SK-N-SH (cell line): ENCODE measurements at places on chromosomes 3 and 15.

DNA sequence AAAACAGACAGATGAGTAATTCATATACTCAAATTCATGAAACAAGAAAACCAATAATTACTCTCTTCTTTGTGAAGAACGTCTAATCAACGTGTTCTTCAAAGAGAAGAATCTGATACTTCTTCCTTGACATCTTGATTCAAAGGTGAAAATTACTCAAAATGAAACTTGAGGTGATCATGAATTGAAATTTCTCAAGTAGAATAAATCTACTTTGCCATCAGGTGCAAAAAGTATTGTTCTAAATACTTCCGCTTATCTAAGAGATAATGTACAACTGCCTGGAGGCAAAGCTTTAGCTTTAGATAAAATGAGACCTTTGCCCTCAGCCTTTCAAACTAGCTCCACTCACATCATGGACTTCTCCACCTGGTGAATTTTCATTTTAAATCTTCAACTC lies 13.9 kb upstream of the XXYLT1 start:
- no peak for DNase-seq

DNA sequence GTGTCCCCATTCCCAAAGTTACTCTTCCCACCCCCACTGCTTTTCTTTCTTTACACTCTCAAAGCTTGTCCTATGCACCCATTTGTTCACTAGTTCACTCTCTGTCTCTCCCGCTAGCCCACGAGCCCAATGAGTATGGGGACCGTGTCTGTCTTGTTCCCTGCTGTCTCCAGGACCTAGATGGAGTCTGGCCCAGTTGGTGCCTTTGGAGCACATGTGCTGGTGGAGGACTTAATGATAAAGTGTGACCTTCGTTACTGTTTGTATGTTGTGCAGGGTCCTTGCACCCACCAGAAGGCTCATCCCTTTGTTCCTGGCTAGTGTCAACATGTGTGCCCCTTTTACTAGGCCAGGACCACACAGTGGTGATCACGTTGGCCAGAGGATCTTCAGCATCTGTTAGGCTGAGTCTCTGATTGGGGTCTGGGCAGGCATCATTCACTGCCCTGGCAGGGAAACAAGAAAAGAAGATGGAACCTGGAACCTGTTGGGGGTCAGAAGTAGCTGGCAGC lies 7.4 kb downstream of the CISH start:
- DNase-seq = no peak

DNA sequence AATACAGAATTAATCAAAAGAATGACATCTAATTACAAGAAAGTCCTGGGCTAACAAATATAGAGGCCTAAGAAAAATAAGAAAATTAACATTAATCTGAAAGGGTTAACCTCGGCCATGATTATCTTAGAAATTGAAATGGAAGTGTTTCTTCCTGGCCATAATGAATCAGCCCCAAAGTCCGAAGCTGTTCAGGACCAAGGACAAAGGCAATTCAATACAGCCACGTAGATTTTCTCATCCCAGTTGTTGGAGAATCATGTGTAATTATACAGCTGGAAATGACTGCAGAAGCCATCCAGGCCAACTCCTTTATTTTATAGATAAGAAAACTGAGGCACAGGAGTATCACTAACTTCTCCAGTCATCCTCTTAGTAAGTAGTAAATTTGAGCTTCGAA lies 38.0 kb upstream of the GBE1 start:
- no peak for DNase-seq

- DNase-seq = no peak
Observed at GRCh38 chr3:45509768-45510129, 84.8 kb upstream of the LIMD1 start.

- DNase-seq = no peak
Observed at GRCh38 chr3:174342941-174343501, 516.1 kb upstream of the NAALADL2 start.

DNA sequence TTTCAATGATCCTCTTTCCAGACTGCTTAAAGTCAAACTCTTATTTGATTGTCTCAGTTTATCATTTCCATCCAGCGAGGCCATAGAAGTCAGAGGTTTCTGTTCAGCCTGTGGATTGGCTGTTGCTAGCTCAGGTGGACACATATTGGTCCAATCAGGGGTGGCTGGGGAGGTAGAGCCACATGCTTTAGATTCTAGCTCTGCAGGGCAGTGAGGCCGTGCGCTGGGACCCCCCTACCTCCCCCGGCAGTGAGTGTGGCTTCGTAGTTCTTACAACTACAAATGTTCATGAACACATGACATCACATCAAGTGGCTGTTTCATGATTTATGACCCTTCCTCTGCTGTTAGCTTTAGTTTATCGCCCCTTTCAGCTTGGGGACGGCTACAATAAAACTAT lies 18.0 kb downstream of the APOD start:
- DNase-seq = no peak

- DNase-seq = no peak
Observed at GRCh38 chr3:9097495-9097894, 134.2 kb upstream of the RAD18 start.

GRCh38 chr3:54274607-54275006 lies 152.3 kb downstream of the CACNA2D3 start:
- no peak for DNase-seq

DNA sequence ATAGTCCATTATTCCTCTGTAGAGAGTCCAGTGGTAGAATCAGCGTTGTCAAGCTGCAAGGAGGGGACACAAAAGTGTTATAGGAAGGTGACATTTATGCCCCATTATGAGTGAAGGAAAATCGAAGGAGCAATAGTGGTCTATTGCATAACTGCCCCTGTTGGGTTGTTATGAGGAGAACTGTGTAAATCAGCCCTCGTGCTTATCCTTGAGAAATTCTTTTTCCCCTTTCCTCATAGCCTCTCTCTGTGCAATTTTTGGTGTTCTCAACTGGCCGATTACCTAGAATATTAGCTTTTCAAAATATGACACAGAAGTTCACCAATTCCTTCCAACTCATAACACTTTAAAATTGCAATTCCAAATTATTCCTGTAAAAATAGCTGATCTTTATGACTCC lies 286.6 kb downstream of the RBMS3 start:
- DNase-seq = no peak

- no peak for DNase-seq
Observed at GRCh38 chr3:195147649-195148080, 123.3 kb downstream of the XXYLT1 start.

DNA sequence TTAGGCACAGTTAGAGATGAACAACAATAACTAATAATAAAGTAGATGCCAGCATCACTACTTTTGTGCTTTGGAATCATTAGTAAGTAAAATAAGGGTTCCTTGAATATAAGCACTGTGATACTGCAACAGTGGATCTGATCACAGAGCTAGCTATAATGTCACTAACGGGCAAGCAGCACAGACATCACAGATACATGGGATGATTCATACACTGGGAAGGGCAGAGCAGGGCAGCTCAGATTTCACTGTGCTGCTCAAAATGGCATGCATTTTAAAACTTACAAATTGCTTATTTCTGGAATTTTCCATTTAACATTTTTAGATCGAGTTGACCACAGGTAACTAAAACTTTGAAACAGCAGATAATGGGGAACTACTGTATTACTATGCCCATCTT lies 476.6 kb downstream of the FHIT start:
- DNase-seq = no peak

GRCh38 chr3:178063461-178063860 lies 472.8 kb upstream of the KCNMB2 start:
- no peak for DNase-seq

GRCh38 chr3:141093971-141094684 lies 43.0 kb downstream of the SPSB4 start:
- DNase-seq = peak; percentile 71

DNA sequence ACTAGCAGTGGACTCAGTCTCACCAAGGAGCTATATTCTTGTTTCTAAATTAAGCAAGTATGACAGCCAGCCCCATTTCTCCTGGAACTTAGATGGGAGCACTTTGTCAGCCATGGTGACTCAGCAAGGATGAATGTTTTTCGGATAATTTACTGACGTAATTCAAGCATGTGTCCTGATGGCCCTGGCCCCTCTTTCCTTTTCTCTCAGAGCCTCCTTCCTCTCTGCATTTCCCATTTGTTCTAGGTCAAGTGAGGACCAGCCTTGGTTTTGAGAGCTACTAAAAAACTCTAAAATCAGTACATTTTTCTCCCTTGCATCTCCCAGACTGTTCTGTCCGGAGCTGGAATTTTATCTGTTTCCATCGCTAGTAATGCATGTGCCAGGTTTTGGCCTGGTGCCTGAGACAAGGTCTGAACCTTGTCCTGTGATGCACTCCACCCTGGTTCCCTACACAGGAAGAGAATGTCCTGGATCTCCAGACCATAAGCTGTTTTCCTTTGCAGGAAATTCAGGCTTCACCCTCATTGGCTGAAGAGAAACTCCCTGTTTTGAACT lies 256.6 kb upstream of the ROPN1 start:
- DNase-seq = peak; percentile 52

DNA sequence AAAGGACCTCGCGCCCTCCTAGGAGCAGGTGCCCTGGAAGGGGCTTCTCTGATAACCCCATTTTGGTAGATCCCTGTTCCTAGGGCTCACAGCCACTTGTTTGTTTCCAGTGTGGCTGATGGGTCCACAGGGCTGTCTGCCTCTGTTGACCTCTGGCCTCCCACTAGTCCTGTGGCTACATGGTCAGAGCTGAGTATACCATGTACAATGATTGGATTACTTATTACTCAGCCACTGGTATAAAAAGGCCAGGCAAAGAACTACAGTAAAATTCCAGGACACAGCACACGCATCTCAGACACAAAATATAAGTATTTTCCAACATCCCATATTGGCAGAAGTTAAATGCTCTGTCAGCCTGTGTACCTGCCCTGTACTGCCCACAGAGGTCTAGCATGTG lies 277.3 kb downstream of the GABRG3 start:
- DNase-seq = no peak

DNA sequence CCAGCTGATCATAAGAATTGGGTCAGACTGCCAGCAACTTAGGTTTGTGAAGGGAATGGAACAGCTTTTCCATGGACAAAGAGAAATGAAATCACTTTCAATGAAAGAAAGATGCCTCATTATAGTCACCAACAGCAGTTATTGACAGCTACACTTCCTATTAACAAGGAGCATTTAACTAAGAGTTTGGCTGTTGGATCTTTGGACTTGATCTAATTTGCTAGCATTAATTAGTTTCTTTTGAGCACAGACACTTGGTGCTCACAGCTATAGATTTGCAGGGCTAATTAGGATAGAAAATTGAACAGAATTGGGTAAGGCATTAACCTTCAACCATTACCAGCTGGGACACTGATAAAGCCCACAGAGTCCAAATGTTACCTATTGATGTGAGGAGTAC lies 24.2 kb downstream of the CMC1 start:
- no peak for DNase-seq

DNA sequence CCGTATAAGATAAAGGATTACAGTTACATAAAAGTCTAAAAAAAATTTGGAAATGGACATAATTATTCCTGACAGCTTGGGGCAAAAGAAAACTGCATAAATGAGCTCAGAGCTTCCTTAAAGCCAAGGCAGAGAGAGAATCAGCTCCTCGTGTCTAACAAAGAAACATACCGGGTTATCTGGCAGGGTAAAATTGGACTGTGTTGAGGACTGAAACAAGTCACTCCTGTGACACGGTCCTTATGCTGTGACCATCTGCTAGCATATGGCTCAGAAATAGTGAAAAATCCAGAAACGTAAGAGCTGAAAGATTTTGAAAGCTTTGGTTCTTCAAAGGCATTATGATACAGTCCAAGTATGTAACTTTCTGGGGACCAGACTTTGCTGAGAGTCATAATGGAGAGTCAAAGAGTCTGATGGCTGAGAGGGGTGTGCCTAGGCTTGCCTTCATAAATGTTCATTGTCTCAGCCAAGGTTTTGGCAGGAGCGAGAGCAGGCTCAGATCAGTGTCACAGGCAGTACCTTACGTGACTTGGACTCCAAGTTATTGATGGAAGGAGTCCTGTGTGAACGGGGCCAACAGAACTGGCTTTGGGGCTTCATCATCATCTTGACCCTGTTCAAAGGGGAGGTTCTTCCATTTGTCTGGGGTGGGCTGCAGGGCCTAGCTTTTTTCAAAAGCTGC lies 12.5 kb downstream of the MAP6D1 start:
- DNase-seq = no peak

GRCh38 chr3:7585052-7585451 lies 724.1 kb downstream of the GRM7 start:
- DNase-seq = no peak

GRCh38 chr3:108152274-108152673 lies 61.4 kb upstream of the CD47 start:
- DNase-seq = no peak

- no peak for DNase-seq
Observed at GRCh38 chr3:112647122-112647521, 6.2 kb upstream of the CCDC80 start.

- DNase-seq = no peak
Observed at GRCh38 chr15:34941831-34942230, 27.7 kb downstream of the AQR start.

DNA sequence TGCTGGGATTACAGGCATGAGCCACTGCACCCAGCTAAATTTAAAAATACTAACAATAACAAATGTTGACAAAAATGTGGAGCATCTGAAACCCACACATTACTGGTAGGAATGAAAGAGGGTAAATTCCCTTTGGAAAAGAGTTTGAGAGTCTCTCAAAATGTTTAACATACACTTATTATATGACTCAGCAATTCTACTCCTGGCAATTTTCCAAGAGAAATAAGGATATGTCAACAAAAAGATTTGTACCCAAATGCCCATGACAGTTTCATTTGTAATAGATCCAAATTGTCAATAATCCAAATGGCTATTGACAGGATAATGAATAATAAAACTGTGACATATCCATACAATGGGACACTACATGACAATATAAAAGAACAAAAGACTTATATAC lies 9.0 kb downstream of the HCLS1 start:
- DNase-seq = no peak

DNA sequence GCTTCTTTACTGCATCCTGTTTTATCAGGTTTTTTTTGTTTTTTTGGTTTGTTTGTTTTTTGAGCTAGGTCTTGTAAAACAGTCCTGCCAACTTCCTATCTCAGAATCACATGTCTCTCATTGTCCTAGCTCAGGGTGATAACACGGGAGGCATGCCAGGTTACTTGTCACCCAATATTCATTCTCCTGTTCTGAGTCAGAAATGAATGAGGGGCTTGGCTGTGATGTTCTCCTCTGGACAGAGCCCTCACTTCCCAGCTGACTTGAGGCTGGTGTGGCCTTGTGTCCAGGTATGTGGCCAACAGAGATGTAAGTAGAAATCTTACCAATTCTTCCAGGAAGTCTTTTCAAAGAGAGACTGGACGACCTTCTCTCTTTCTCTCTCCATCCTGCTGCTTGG lies 317.0 kb downstream of the GABRB3 start:
- no peak for DNase-seq

- no peak for DNase-seq
Observed at GRCh38 chr15:32871883-32872282, 154.1 kb downstream of the GREM1 start.

GRCh38 chr3:106844638-106845037 lies 532.6 kb upstream of the CCDC54 start:
- DNase-seq = no peak

- no peak for DNase-seq
Observed at GRCh38 chr3:111607240-111607920, 12.2 kb upstream of the ZBED2 start.

- DNase-seq = no peak
Observed at GRCh38 chr3:25536521-25537391, 108.7 kb downstream of the RARB start.

GRCh38 chr15:69853544-69853951 lies 244.2 kb downstream of the TLE3 start:
- no peak for DNase-seq

- DNase-seq = no peak
Observed at GRCh38 chr15:93286446-93286845, 197.4 kb upstream of the RGMA start.
